NCI-H1694 (cell line): ENCODE measurements at places on chromosomes 5 and 9.

DNA sequence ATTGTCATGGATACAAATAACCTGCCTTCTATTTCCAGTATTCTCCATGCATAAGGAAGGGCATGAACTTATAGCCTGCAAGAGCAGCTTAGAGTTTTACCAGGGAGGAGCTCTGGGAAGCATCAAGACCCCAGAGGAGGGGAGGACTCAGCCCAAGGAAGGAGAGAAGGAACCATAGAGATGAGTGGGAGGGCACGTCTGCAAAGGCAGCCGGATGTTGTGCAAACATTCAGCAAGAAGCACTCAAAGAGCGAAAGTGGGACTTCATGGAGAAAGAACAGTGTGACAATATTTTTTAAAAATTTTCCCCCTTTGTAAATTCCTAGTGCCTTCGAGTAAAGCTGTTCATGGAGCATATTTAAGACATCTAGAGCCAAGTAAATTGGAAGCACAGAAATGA is 270.1 kb upstream of the PTGER4 start:
- DNase-seq = no peak

DNA sequence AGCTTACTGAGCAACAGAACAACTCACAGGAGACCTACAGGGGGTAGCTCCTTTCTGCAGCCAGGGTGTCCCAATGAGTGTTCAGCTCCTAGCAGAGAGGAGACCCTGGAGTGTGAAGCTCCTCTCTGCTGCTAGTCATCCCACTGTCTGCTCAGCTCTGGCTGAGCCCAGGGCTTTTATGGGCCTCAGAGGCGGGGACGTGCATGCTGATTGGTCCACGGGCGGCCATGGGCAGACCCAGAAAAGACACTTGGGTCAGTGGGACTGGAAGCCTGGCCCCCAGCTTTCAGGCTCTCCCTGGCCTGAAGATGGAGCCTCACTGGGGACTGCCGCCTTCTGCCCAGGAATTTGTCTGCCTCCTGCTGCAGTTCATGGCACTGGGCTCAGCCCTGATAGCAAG is 40.6 kb downstream of the TSPAN17 start:
- DNase-seq = no peak

DNA sequence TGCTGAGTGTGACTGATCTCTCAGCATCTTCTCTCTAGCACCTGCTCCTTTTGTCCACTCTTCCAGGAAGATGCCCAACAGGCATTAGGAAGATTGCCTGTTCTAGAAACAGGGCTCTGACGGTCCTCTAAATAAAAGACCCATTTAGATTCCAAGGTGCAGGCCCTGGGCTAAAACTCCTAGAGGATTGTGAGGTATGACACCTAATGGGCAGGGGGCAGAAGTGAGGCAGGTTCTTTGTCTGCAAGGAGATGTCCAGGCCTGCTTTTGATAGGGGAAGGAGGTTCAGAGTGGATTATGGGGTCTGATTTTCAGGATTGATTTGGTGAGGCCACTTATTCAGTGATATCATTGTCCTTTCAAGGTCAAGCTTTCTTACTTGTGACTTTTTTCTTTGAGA is 140.8 kb upstream of the TRPC7 start:
- no peak for DNase-seq

DNA sequence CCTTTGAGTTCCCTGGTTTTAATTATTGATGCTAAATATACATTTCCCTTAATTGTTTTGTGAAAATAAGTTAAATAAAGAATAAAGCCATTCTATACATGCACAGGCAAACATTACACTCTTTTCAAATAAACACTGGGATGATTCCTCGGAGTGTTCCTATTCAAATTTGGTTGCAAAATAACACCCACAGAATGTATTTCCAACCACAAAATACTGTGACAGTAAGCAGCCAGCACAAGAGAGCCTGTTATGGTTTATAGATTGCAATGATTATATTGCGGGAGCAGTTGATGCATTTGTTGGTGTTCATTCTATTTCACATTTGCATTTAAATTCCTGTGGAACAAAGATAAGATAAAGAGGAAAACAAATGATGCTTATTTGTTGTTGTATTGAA is 632.6 kb upstream of the WWC1 start:
- no peak for DNase-seq

DNA sequence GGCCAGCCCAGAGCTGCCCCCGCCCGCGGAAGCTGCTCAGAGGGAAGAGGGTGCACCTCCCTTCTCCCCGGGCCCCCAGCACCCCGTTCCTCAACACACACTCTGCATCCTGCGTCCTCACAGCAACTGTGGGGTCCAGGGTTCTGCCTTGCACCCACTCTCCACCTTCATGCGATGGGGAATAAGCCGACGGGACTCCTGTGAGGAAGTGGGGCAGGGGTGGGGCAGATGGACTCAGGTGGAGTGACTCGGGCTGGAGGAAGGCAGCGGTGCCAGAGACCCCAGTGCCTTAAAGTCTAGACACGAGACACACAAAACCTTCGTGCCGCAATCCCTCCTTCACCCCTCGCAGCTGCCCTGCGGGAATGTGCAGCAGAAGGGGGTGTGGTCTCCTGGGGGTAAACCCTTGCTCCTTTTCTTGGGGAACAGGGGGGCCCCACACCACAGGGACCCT is 8.6 kb downstream of the BRD3 start:
- no peak for DNase-seq

- no peak for DNase-seq
Observed at GRCh38 chr5:54696931-54697330, 179.4 kb downstream of the SNX18 start.

GRCh38 chr5:74627646-74628279 is 12.8 kb downstream of the ENC1 start:
- no peak for DNase-seq

- DNase-seq = no peak
Observed at GRCh38 chr9:29685531-29685930, 2112.2 kb upstream of the C9orf72 start.
